Fibroblast of mammary gland (primary cell): ENCODE measurements at places on chromosomes 5 and 9.

- no peak for DNase-seq
These were observed 15.4 kb upstream of the KLF9 start for GRCh38 chr9:70429899-70430298.

DNA sequence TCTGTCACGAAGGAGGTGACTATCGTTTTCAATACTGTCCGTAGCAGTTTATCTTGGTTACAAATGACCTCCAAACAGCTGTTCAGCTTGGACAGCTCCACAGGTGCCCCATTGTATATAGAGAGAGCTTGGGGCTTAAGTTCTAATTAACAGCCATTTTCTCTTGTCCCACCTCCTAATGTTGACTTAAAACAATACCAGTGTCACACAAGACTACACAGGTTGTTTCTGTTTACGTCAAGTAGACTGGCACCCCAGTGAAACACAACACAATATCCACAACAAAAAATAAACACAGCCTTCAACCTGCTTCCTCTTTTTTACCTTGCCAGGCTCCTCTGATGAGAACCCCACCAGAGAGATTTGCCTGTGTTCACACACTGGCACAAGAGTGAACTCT, 39.8 kb upstream of the TLE1 start:
- no peak for DNase-seq

DNA sequence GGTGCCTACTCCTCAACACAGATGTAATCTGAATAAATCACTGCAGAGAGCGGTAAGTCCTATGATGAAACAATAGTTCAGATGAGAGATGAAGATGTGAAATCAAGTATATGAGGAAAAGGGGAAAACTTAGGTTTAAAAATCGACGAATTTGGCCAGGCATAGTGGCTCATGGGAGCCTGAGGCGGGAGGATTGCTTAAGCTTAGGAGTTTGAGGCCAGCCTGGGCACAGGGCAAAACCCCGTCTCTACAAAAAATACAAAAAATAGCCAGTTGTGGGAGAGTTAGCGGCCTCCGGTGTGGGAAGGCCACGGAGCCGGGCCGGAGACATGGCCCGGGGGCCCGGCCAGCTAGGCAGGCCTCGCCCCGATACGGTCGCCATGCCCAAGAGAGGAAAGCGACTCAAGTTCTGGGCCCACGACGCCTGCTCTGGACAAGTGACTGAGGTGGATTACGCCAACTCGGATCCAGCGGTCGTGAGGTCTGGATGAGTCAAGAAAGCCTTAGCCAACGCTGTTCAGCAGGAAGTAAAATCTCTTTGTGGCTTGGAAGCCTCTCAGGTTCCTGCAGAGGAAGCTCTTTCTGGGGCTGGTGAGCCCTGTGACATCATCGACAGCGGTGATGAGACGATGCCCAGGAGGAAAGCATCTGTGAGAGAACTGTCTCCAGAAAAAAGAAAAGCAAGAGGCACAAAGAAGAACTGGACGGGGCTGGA, 62.8 kb upstream of the SUB1 start:
- DNase-seq: peak; percentile 98

DNA sequence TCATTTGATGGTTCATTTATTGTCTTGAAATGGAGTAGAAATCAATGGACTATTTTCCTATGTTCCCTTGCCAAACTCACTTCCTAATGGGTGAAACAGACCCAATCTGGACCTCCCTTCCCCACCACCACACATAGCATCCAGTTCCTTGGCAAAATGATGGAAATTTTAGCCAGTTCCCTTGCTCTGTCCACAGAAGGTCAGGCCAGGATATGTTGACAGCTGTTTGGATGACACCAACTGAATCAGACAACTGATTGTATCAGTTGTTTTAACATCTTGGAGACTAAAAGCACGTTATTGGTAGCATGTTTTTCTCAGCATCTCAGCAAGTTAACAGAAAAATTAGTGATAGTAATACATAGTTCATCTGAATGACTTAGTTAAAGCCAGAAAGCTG, 534.8 kb downstream of the PSAT1 start:
- DNase-seq: no peak

GRCh38 chr9:72199238-72199637, 50.0 kb downstream of the GDA start:
- DNase-seq: no peak

- DNase-seq: no peak
These were observed 278.0 kb downstream of the DRD1 start for GRCh38 chr5:175166026-175166425.

DNA sequence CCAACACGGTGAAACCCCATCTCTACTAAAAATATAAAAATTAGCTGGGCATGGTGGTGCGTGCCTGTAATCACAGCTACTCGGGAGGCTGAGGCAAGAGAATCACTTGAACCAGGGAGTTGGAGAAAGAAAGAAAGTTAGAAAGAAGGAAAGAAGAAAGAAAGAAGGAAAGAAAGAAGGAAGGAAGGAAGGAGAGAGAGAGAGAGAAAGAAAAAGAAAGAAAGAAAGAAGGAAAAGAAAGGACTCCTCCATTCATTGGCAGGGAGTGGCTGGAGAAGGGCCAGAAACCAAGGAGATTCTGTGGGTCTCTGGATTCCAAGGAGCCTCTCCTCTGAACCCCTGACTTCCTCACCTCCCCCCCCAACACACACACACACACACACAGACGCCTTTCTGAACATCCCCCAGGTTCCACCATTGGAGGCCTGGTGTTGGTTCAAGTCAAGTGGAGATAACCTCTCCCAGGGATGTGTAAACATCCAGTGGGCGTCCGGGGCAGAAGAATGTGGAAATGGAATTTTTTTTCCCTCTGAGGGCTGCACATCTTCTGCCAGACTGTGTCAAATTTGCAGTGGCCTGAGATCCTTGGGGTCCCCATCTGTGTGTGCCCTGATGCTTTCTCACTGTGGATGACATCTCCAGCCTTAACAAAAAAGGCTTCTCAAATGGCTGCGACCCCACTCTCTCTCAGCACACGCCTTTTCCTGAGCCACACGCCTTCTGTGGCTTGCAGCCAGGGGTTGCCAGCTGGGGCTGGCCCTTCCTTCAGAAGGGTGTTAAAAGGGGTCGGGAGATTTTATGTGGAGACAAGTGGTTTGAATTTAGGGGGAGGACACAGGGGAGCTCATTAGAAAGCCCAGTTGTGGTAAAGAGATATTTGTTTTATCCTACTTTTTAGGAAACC, 109.3 kb upstream of the HAND1 start:
- DNase-seq: no peak

GRCh38 chr5:95670568-95670967, 12.2 kb downstream of the SPATA9 start:
- DNase-seq: no peak

- DNase-seq: no peak
These were observed 895 bp upstream of the STRBP start for GRCh38 chr9:123269281-123269680.

GRCh38 chr5:123752552-123753179, 240.7 kb downstream of the CSNK1G3 start:
- DNase-seq: peak; percentile 91

GRCh38 chr5:157347301-157348048, 81.6 kb downstream of the CYFIP2 start:
- no peak for DNase-seq
